ENCODE measurements at places on chromosomes 3 and 15. TPM values are rescaled to one million over a fixed set of nuclear protein-coding genes. Genes with fewer than 3 reads are reported as not detected.

DNA sequence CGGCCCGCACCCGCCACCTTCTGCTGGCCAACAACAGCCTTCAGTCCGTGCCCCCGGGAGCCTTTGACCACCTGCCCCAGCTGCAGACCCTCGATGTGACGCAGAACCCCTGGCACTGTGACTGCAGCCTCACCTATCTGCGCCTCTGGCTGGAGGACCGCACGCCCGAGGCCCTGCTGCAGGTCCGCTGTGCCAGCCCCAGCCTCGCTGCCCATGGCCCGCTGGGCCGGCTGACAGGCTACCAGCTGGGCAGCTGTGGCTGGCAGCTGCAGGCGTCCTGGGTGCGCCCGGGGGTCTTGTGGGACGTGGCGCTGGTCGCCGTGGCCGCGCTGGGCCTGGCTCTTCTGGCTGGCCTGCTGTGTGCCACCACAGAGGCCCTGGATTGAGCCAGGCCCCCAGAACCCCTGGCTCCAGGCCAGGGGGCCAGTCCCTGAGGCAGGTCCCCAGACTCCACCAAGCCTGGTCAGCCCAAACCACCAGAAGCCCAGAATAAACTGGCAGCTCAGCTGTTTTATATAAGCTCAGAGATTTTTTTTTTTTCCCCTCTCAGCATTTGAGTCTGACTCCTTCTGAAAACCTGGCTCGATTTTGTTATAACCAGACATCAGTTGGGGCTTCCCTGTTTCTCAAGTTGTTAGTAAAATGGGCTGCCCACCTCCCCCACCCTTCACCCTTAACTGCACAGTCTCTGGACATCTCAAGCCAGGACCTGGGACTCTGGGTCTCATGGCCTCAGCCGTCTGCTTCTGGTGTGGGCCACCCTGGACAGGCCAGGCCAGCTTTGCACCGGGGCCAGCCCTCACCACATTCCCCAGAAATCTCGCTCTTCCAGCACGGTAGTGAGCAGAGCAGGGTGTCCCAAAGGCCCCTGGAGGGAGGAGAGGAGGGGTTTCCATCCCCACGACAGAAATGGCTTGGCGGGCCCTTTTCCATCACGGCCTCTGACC is 1.6 kb downstream of the GP9 start:
- H3K36me3 ChIP-seq = no peaks in the 10 kb centered on the region
- DNase-seq = no peak
- H3K4me3 ChIP-seq = no peak overlapping the region
- H3K27ac ChIP-seq = no peak overlapping the region

DNA sequence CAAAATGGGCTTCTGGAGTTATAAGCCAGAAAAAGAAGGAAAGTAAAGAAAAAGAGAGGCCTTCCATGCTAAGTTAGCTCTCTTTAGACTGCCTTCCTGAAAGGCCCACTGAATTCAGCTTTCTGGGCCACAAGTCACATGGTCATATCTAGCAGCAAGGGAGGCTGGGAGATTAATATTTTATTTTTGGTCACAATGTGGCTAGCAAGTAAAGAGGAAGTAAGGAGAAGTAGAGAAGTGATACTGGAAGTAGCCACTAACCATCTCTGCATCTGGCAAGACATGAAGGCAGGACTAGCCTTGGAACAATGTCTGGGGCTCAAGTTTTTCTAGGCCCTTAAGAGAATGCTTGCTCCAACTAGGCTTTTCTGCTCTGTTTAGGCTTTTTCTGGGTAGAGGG is 81.8 kb upstream of the UBE2E1 start:
- DNase-seq = no peak
- no peak overlapping the region for H3K4me3 ChIP-seq
- no peaks in the 10 kb centered on the region for H3K36me3 ChIP-seq

Gene FBXW12
- not detected for total RNA-seq

GRCh38 chr3:114962189-114962588 is 184.9 kb downstream of the ZBTB20 start:
- no peaks in the 10 kb centered on the region for H3K4me1 ChIP-seq
- H3K4me3 ChIP-seq = no peak overlapping the region
- no peaks in the 10 kb centered on the region for H3K36me3 ChIP-seq
- H3K27ac ChIP-seq = no peak overlapping the region

GRCh38 chr3:35295906-35296305 is 343.4 kb upstream of the ARPP21 start:
- H3K27me3 ChIP-seq = peaks cover 12% of the 10 kb centered on the region
- no peak overlapping the region for H3K4me3 ChIP-seq
- DNase-seq = no peak
- peaks cover 10% of the 10 kb centered on the region for H3K4me1 ChIP-seq

- no peaks in the 10 kb centered on the region for H3K36me3 ChIP-seq
- H3K4me3 ChIP-seq = no peak overlapping the region
- DNase-seq = no peak
- peaks cover 35% of the 10 kb centered on the region for H3K4me1 ChIP-seq
- H3K27ac ChIP-seq = no peak overlapping the region
Observed at GRCh38 chr3:172560026-172560425, 36.8 kb upstream of the TNFSF10 start.

- H3K36me3 ChIP-seq = no peaks in the 10 kb centered on the region
- no peaks in the 10 kb centered on the region for H3K4me1 ChIP-seq
- DNase-seq = no peak
- H3K27ac ChIP-seq = no peak overlapping the region
- no peak overlapping the region for H3K4me3 ChIP-seq
- H3K27me3 ChIP-seq = peaks cover 11% of the 10 kb centered on the region
Observed at GRCh38 chr3:40588406-40588805, 63.6 kb downstream of the ZNF621 start.

Gene RHCG
- not detected for total RNA-seq

Gene ADAMTS17
- 6.0 TPM for total RNA-seq

DNA sequence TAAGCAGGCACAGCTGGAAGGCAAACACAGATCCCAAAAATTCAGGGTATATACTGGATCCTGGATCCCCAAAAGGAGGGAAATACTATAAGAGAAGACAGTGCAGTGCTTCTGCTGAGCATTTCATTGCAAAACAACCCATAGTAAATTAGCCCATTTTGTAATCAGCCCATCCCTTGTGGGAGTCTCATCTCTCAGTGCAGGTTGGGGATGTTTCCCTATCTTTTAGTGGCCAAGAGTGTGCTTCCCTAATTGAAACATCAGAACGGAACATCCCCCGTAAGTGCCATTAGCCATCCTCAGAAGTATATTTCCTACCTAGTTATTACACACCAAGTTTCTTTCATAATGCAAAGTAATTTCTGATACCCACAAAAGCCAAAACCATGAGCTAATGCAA is 11.2 kb upstream of the MTMR14 start:
- no peak for DNase-seq
- H3K4me3 ChIP-seq = no peak overlapping the region
- peaks cover 5% of the 10 kb centered on the region for H3K27me3 ChIP-seq

Gene CLDN18
- not detected for total RNA-seq

DNA sequence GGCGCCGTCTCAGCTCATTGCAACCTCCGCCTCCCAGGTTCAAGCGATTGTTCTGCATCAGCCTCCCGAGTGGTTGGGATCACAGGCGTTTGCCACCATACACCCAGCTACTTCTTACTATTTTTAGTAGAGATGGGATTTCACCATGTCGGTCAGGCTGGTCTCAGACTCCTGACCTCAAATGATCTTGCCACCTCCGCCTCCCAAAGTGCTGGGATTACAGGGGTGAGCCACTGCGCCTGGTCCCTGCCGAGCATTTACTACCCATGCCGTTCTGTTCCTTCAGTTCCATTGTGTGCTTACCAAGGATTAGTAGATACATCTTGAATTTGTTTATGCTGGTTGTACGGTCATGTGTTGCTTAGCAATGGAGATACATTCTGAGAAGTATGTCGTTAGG is 10.3 kb downstream of the CHD2 start:
- peaks cover 71% of the 10 kb centered on the region for H3K36me3 ChIP-seq
- H3K4me3 ChIP-seq = no peak overlapping the region
- peaks cover 94% of the 10 kb centered on the region for H3K4me1 ChIP-seq
- no peak for DNase-seq
- no peaks in the 10 kb centered on the region for H3K27me3 ChIP-seq

Gene PCOLCE2
- not detected for total RNA-seq

- no peaks in the 10 kb centered on the region for H3K27me3 ChIP-seq
- peaks cover 28% of the 10 kb centered on the region for H3K4me1 ChIP-seq
- peaks cover 26% of the 10 kb centered on the region for H3K36me3 ChIP-seq
- DNase-seq = no peak
Observed at GRCh38 chr3:31918179-31919150, 62.6 kb downstream of the OSBPL10 start.

Gene PTX3
- not detected for total RNA-seq
